ENCODE measurements at places on chromosomes 5 and 9.

GRCh38 chr9:33452828-33453271 is 5.5 kb upstream of the AQP3 start:
- peak; percentile 3 for DNase-seq

GRCh38 chr5:139296862-139297326 is 3.4 kb downstream of the MATR3 start:
- no peak for DNase-seq

- no peak for DNase-seq
These were observed 72.9 kb upstream of the SHB start for GRCh38 chr9:38141746-38142591.

- no peak for DNase-seq
These were observed 36.8 kb upstream of the NIPBL start for GRCh38 chr5:36839489-36840476.

DNA sequence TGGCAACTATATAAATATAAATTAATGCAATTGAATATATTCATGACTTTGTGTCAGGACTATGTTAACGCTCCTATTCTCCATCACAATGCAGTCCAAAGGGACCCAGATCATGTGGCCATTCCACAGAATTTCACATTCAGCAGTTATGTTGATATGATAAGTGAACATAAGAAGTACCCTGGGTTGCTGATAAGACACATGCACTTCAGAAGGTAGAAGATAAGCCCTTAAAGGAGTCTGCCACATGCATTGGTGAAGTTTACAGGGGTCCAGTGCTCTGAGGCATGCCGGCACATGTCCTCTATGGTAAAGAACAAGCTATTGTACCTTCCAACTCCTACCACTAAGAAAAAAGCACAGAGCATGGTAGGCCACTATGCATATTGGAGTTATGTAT is 76.4 kb downstream of the PHAX start:
- DNase-seq = no peak

DNA sequence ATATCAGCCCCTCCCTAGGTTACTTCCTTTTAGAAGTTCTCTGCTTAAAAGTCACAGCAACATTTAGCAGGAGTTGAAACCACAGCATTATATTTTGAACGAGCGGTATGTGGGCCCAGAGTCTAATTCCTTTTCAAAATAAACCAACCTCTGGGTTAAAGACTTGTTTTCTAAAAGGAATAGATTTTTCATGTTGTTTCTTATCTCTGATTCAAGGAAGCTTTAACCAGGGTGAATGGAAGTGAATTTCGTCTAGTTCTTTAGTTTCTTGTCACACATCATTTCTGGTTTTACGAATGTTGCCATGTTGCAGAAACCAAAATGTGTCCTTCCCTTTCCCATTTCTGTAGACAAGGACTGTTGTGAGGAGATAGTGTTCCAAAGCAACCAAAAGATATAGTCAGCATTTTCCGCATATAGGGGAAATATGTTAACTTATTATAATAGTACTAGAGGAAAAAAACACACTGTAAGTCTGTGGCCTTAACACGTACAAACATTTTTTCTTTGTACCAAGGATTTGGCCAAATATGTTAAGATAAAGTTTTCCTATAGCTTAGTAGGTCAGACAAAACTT is 142.4 kb downstream of the PCSK5 start:
- DNase-seq = no peak

GRCh38 chr5:1281038-1281882 is 13.6 kb downstream of the TERT start:
- DNase-seq = no peak

DNA sequence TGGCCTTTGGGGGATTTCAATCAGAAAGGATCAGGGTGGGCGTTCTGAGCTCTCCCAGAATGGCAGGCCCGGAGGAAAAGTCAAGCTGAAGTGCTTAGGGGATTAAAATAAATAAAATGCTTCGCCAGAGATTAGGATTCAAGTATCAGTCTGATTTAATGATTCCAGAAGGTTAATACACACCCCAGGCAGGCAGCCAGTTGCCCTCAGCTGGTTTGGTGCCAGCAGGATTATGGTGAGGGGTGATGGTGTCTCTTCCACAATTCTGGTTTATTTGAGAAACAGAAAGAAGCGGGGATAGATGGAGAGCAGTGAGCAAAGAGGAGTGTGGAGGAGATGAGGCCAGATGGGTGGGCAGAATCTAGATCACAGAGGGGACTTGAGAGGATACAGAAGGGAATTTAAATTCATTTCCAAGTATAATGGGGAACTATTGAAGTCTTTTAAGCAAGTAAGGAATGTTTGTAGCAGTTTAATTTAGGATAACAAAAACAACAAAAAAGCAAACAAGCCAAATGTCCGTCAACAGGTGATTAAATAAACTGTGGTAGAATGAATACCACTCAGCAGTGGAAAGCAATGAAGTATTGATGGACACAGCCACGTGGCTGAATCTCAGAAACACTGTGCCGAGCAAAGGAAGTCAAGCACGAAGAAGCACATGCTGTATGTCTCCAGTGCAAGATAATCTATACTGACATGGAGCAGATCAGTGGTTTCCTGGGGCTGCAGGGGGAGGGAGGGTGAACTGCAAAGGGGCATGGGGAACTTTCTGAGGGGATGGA is 297.7 kb downstream of the MSX2 start:
- no peak for DNase-seq

- peak; percentile 44 for DNase-seq
These were observed 256.1 kb upstream of the SMARCA2 start for GRCh38 chr9:1759009-1759408.

DNA sequence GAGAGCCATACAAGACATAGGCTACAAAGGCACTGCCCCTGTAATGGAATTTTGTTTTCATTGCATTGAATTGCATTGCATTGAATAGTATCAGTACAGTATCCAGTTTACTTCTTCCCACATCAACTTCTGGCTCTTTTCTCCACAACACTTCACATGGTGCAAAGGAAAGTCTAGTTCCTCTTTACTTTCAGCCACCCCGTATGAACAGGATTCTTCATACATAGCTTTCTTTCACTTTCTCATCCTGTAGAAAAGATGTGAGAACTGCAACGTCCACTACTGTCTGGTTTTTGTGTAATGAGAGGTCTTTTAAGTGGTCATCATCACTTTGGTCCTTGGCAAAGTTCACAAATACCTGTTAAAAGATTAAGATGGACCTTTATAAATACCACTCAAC is 20.2 kb downstream of the NIPSNAP3B start:
- DNase-seq = no peak

DNA sequence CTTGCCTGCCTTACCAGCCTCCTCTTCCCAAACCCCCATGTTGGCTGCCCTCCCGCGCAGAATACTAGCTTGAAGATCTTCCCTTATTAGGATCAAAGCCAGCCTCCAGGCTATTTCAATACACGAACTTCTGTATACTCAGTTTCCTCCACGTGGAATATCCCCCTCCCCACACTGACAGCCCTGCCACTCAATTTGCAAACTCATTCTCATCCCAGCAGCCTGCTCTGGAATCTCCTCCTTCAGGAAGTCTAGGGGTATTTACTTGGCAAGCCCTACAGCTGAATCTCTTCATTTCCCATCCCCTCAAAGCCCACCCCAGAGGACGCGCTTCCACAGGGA is 157.0 kb upstream of the SMIM23 start:
- DNase-seq = no peak

- no peak for DNase-seq
These were observed 338.6 kb upstream of the TNC start for GRCh38 chr9:115456515-115456914.

GRCh38 chr5:157214415-157214814 is 33.8 kb downstream of the ITK start:
- DNase-seq = no peak

- DNase-seq = no peak
These were observed 776 bp upstream of the TERT start for GRCh38 chr5:1295650-1296037.

- no peak for DNase-seq
These were observed 45.7 kb downstream of the CDK5RAP2 start for GRCh38 chr9:120534266-120534665.

DNA sequence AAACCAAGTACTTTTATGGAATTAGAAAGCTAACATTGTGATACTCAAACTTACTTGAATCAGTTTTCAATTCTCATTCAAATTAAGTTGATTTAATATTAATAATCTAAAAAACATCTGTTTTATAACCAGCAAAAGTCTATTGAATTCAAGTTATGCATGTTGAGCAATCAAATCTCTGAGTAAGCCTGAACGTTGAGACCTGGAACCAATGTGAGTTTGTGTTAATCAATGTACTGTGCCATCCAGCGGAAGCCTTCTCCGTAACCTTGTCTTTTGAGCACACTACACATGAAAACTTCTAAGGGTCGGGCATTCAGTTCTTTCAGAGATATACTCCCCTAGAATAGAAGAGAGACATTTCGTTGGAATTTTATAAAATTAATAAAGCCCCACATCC is 25.9 kb downstream of the SAR1B start:
- no peak for DNase-seq

GRCh38 chr5:97087138-97087537 is 55.3 kb downstream of the LIX1 start:
- no peak for DNase-seq

GRCh38 chr5:172086194-172086975 is 79.9 kb upstream of the FBXW11 start:
- DNase-seq = no peak

DNA sequence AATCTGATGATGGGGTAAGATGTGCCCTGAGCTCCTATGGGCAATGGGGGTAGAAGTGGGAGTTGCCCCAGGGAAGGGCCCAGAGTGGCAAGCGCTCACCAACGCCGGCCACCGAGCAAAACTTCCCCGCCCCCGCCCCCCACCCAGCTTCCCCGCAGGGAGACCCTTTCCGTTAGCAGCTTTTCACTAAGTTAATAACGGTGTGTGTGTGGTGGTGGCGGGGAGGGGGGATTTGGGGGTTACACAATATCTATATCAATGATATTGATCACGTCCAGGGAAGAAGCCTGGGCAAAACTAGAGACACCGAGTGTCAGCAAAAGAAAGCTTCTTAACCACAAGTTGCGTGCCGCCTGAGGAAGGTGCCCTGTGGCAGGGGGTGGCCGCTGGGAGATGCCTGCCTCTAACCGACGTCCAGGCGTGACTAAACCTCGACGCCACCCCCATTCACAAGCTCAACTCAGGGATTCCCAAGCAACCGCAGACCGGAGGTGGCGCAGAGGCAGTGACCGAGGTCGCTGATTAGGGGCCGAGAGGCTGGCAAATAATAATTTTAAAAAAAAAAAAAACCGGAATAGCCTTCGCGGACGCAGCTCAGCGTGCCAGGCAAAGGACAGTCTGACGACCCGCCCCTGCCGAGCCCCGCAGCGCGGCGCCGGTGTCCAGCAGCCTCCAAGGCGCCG is 222.6 kb downstream of the MEF2C start:
- no peak for DNase-seq

Data from NCI-H2171 treated with DMSO at 0.1 percent for 48 hours (cell line).